ENCODE measurements at places on chromosomes 12 and 14. TPM values are rescaled to one million over a fixed set of nuclear protein-coding genes. Genes with fewer than 3 reads are reported as not detected.

The CCNT1 gene
- total RNA-seq = 21.7 TPM

The ZNF268 gene
- 10.4 TPM for total RNA-seq

The TAS2R50 gene
- total RNA-seq = 0.84 TPM

The NRXN3 gene
- total RNA-seq = 1.9 TPM

The DGKA gene
- total RNA-seq = 17.3 TPM

The JAG2 gene
- 25.5 TPM for total RNA-seq

GRCh38 chr12:130070126-130070611 lies 92.1 kb upstream of the FZD10 start:
- peak; percentile 43 for DNase-seq

- no peak for DNase-seq
Observed at GRCh38 chr12:728781-729180, 23.6 kb upstream of the WNK1 start.

- no peak for DNase-seq
Observed at GRCh38 chr12:47067176-47067575, 12.2 kb upstream of the PCED1B start.

DNA sequence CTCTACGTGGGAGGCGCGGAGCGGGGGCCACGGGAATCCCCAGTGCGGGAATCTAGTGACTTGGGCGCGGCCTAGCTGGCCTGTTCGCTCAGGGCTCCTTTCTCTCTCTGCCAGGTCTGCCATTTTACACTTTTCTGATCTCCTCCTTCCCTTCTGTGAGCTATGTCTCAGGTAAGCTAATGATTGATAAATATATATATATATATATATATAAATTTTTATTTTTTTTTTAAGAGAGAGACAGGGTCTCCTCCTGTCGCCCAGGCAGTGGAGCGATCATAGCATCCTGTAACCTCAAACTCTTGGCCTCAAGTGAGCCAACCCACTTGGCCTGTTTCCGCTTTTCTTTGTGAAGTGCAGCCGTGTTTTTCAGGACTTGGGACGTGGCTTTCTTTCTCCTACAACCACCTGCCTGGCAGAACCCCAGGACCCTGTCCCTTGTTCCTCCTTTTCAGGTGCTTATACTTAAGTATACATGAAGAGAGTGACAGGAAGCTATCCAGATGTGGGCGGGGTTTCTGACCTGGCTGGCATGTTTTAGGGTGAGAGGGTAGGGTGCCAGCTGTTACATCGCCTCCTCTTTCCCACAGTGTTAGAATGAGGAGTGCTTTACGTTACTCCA lies 547 bp downstream of the ZNF140 start:
- DNase-seq = no peak

DNA sequence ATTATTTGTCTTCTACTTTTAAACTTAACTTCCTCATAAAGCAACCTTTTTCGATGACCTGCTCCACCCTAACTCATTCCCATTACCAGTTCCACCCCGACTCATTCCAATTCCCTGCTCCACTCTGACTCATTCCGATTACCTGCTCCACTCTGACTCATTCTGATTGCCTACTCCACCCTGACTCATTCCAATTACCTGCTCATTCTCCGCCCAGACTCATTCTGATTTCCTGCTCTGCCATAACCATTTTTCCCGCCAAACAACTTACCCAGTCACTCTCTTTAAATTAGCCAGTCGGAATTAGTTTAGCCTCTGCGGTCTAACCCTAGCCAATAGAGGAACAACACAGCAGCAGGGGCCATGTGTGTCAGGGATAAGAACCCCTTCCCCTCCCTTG lies 249.1 kb downstream of the DPY19L2 start:
- DNase-seq = no peak

GRCh38 chr12:13119826-13120225 lies 16.4 kb upstream of the GSG1 start:
- no peak for DNase-seq

DNA sequence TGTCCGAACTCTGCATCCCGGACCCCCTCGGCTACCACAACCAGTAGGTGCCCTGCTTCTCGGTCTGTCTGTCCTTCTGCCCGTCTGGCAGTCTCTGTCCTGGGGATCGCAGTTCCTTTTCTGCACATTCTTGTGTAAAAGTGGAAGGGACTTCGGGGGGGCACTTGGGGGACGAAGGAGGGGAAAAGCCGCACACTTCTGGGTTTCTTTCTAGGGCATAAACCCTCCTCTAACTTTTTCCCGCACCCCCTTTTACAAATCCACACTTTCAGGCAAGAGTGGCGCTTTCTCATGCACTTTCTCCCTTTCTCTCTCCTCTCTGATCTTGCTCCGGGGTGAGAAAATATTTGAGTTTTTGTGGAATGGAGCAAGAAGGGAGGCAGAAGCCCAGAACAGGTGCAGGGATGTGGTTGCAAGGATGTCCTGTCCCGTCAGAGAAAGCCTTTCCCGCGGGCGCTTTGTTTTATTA lies 506 bp downstream of the ESRRB start:
- no peak for DNase-seq

DNA sequence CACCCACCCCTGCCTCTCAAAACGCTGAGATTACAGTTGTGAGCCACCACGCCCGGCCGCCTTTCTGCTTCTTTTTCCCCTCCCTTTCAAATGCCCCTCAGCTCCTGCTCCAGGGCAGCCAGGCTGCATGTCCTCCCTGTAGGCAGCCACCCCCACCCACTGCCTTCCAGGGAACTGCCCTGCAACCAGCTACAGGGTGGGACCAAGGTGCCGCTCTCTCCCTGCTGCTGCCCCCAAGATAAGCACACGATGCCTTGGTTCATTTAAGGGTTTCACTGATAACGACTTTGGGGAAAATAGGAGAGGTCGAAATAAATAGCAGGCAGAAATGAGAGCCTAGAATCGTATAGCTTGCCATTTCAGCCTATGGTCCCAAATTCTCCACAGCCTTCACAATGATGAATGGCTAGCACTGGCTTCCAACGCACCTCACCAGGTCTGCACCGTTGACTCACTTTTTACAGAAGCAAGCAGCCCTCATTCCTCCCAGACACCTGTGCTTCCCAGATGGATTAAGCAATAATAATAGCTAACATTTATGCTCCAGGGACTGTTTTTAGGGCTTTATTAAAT lies 40.7 kb downstream of the ATG14 start:
- DNase-seq = no peak

- DNase-seq = no peak
Observed at GRCh38 chr12:109618082-109618481, 44.5 kb downstream of the MVK start.

DNA sequence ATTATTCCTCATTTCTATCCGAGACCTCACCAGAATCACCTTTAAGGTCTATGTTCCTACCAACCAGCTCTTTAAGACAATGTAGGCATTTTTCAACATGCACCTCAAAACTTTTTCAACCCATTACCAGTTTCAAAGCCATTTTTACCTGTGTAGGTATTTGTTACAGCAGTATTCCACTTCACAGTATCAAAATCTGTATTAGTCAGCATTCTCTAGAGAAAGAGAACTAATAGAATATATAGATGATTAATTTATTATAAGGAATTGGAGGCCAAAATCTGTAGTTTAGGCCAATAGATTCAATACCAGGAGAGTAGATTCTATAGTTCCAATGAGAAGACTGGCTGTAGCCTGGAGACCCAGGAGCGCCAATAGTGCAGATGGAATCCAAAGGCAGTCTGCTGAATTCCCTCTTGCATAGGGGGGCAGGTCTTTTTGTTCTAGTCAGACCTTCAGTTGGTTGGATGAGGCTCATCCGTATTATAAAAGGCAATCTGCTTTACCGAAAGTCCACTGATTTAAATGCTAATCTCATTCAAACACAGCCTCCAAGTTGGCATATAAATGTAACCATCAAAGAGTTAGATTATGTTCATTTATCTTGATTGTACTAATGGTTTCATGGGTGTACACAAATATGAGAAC lies 151.6 kb upstream of the SYT1 start:
- DNase-seq = no peak

- no peak for DNase-seq
Observed at GRCh38 chr14:54331516-54331915, 65.3 kb upstream of the CDKN3 start.

GRCh38 chr12:19856389-19856788 lies 417.1 kb downstream of the AEBP2 start:
- no peak for DNase-seq

All from left cardiac atrium (tissue), 4 donors.